Left renal pelvis (tissue), 4 donors: ENCODE measurements at places on chromosomes 16 and 17.

- no peak for DNase-seq
Observed at GRCh38 chr17:29136998-29137730, 43.0 kb downstream of the MYO18A start.

DNA sequence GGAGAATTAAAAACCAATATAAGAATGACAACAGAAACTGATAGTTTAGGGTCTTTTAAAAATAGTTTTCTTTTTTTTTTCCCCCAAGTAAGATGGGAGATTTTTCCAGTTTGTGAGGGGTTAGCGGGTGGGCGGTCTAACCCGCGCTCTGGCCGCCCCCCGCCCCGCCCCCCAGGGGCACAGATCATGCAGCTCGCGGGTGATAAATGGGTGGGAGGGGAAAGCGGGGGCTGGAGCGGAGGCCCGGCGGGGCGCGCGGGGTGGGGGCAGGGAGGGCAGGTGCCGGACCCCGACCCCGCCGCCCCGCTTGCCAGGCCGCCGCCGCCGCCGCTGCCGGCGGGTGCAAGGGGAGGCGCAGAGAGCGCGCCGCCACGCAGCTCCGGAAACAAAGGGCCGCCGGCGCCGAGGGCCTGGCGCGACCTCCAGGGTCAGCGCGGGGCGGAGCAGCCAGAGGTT lies 60.1 kb upstream of the GSE1 start:
- no peak for DNase-seq

- DNase-seq, result no peak
Observed at GRCh38 chr17:73307130-73307529, 4.7 kb downstream of the CDC42EP4 start.

- DNase-seq, result no peak
Observed at GRCh38 chr17:49180998-49181635, 29.3 kb downstream of the GNGT2 start.

GRCh38 chr16:13030769-13031168 lies 129.4 kb downstream of the SHISA9 start:
- no peak for DNase-seq
